ENCODE measurements at places on chromosomes 3 and 15.
A peak's percentile ranks its signal among the peaks of the same experiment; 100 is the strongest.

GRCh38 chr3:127214975-127215374, 22.0 kb downstream of the PRR23E start:
- no peak for DNase-seq

- DNase-seq, result no peak
These were observed 4.3 kb downstream of the SLCO3A1 start for GRCh38 chr15:91857772-91858171.

- DNase-seq, result no peak
These were observed 74.8 kb downstream of the SNTN start for GRCh38 chr3:63727233-63727632.

DNA sequence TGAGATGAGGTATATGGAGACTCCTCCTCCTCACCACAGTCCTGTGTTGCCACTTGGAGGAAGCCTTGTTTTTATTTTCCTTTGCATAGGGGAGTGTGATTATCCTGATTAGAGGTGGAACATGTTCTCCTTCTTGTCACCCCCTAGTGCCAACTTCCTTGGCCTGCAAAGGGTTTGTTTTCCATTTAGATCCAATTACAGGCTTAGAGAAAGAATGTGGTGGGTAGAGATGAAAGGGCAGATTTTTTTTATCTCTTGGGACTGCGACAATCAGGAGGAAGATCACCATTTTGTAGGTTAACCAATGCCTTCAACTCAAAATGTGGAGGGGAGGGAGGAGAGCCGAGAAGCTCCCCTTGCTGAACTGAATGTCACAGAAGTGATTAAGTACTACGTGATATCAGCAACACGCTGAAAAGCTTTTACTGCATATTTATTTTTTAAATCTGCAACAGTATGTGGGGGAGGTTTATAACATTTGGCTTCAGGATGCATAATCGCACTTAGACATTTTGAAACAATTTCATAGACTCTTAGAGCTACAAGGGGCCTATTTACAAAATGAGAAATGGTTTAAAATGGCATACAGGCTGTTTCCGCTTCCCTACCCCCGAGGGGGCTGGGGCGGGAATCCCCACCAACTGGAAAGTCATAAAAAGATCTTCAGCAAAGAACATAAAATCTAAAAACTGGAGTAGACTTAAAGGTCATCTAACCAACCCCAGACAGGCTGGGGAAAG, 2.4 kb downstream of the LMCD1 start:
- DNase-seq, result no peak

DNA sequence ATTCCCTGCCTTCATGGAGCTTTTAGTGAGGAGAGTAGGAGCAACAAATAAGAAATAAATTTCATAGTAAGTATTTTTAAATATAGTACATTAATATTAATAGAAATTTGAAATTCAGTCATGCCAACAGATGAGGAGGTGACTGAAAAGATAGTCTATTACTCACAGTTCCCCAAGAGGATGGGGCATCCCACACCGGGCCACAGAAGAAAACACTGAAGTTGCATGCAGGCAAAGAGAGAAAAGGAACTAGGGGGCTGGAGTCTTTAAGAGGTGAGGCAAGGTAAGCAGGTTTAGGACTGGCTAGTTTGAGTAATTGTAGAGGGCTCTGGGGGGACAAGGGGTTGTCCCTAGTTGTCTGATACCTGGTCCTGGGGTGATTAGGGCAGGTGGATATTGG, 120.1 kb upstream of the UMPS start:
- no peak for DNase-seq

- no peak for DNase-seq
These were observed at the start of gene PTH1R for GRCh38 chr3:46877406-46878125. Gene PTH1R, plus strand, starts transcription at chr3:46877721. Its CDS starts 5,839 bp downstream, at chr3:46883560.

DNA sequence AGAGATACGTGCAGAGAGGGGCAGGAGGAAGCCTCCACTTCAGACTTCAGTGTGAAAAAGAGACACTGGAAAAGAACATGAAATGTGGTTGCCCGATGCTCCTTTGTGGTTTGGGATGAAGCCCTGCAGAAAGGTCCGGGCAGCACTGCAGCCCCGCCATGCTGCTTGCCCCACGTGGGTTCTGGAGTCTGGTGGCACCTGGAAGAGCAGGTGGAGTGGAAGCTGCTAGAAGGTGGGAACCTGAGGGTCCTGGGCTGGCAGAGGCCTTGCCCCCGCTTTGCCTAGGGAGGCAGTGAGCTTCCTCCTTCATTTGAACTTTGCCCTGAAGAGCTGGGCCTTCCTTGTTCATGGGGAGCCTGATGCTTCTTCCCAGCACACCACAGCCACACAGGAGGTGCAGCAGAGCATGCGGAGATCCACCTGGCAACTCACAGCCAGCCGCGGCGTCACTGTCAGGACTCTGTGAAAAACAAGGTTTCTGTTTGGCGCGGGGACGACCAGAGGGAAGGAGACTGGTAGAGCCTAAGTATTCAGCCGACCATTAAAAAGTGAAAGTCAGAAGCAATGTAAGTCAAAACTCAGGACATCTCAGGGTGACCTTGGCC, 59.0 kb downstream of the APBA2 start:
- no peak for DNase-seq

- DNase-seq, result no peak
These were observed 813.3 kb downstream of the NR2F2 start for GRCh38 chr15:97143592-97144376.

GRCh38 chr3:85785766-85786165, 827.0 kb downstream of the CADM2 start:
- no peak for DNase-seq

- DNase-seq, result no peak
These were observed 583 bp downstream of the EAF1 start for GRCh38 chr3:15427981-15428380.

DNA sequence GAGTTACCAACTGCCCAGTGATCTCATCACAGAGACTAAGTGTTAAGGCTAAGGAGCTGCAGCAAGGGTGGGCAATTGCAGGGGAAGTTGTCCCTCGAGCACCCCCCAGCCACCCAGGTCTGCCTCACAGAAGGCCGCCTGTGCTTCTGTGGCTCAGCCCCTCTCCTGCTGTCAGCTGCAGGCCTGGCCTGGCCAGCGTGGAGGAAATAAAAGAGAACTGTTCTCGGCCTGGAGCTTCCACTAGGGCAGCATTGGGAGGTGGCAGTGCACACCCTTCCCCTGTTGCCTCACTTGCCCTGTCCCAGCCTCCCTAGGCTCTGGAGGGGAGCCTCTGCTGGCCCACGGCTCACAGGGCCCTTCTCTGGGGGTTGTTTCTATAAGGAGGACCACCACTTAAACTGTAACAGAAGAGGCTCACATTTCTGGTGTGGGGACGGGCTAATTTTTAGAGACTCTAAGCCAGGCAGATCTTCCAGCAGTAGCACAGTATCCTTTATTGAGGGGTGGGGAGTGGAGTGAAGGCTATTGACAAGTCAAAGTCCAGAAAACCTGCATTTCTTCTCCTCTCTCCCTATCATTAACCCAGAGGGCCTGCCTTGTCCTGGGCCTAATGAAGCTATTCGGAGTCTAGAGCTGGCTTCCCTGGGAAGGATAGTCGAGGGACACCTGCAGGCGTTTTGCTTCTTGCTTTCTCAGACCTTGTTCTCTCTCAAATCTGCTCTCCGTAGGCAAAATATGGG, 75.6 kb upstream of the ADPGK start:
- no peak for DNase-seq

GRCh38 chr3:10505050-10505790, at the start of gene ATP2B2:
Gene ATP2B2, minus strand, starts transcription at chr3:10505586. Its CDS starts 56,043 bp downstream, at chr3:10449543.
- DNase-seq, result peak; percentile 24

GRCh38 chr3:128229106-128229857, 76.0 kb downstream of the EEFSEC start:
- DNase-seq, result no peak

- DNase-seq, result no peak
These were observed 104.9 kb downstream of the OCA2 start for GRCh38 chr15:27993996-27994780.

DNA sequence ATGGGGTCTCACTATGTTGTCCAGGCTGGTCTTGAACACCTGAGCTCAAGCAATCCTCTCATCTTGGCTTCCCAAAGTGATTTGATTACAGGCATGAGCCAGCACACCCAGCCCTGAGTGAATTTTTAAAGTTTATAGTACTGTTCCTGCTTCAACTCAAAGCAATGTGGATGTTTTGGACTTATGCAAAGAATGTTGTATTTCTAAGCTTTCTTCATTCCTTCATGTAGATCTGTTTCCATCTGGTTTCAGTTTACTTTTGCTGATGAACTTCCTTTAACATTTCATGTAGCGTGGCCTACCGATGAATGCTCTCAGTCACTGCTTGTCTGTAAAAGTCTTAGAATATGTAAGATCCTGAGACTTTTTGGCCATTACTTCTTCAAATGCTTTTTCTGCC, 23.2 kb downstream of the NRG4 start:
- no peak for DNase-seq

GRCh38 chr15:51971032-51971374, 575 bp downstream of the LEO1 start:
- DNase-seq, result no peak

DNA sequence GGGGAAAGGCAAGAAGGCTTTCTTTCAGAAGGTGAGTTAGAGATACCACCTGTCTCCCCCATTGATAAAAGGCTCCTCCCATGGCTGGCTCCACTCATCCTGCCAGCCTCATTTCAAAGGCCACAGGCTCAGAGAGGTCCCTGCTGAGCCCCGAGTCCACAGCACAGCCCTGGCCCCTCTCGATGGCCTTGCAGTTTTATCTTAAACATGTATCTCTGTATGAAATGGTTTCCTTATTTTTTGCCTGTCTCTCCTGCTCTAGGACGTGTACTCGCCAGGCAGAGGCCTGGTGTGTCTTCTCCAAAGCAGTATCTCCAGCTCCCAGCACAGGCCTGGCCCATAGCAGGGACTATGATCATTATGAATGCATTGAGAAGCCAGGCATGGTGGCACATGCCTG, 160.5 kb upstream of the NSMCE3 start:
- no peak for DNase-seq

DNA sequence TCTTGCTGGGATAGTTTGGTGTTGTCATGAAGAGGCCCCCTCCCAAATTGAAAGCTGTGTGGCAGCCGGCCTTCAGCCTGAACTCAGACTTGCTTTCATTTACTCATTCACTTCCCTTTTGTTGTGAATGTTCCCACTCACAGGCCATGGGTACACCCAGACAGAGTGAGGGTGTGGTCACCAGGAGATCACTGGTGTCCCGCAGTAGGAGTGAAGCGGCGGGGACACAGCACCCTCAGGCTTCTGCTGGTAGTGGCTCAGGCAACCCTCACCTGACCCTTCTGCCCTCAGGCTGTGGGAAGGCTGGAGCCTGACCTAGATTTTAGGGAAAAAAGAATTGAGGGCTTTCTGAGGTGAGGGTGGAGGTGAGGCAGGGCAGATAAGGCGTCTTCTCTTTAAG, 244.4 kb downstream of the SOX2 start:
- DNase-seq, result no peak

- no peak for DNase-seq
These were observed 87.5 kb downstream of the CORO2B start for GRCh38 chr15:68666120-68666811.
